Stimulated activated CD4-positive, alpha-beta T cell treated with anti-CD3 and anti-CD28 coated beads, Interleukin-15, amount 100 ng/mL, for 1 hour (primary cell): ENCODE measurements at places on chromosomes 12 and 14.

GRCh38 chr12:104342635-104343249 lies 39.2 kb downstream of the EID3 start:
- no peak for DNase-seq

DNA sequence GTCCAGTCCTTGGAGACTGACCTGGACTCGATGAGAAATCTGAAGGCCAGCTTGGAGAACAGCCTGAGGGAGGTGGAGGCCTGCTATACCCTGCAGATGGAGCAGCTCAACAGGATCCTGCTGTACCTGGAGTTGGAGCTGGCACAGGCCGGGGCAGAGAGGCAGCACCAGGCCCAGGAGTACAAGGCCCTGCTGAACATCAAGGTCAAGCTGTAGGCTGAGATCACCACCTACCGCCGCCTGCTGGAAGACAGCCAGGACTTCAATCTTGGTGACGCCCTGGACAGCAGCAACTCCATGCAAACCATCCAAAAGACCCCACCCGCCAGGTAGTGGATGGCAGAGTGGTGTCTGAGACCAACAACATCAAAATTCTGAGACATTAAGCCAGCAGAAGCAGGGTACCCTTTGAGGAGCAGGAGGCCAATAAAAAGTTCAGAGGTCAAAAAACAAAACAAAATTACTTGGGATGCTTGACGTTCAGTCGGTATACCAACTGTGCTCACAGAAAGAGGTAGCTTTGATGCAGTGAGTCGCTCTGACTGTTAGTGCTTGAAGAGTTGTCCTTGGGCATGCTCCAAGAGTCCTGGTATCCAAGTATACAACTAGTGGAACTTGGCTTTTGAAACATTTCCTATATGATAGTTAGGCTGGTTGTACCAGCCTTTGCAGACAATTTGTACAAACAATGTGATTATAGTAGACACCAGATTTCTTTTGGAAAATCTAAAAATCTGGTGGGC lies 4.8 kb downstream of the MED6 start:
- no peak for DNase-seq

DNA sequence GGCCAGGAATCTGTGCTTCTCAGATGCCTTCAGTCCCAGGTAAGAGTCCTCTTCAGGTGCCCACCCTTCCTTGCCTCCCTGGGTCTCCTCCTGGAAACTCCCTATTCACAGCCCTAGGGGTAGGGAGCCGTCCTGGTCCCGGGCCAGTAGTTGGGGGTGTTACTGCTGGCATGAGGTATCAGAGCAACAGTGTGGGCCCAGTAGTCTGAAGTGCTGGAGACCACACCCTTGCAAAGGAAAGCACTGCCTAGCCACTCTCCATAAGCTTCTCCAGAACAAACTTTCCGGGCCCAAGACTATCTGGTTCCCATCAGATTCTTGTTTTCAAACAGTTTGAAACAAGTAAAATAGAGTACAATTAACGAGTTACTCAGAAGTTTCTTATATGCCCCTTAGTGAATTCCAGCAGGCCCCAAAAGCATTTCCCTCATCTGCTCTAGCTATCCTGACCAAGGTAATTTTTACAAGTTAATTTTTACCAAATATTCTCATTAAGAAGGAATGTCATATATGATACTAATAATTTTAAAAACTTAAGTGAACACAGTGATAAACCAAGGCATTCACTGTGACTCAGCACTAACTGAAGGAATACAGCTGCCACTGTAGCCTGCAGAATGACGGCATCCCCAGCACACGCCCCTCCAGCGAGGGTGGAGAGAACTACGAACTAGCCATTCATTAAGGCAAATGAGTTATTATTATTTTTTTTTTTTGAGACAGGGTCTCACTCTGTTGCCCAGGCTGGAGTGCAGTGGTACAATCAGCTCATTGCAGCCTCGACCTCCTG lies 49.4 kb downstream of the MOK start:
- DNase-seq, result no peak

GRCh38 chr14:54589076-54589475 lies 22.1 kb downstream of the SAMD4A start:
- no peak for DNase-seq

DNA sequence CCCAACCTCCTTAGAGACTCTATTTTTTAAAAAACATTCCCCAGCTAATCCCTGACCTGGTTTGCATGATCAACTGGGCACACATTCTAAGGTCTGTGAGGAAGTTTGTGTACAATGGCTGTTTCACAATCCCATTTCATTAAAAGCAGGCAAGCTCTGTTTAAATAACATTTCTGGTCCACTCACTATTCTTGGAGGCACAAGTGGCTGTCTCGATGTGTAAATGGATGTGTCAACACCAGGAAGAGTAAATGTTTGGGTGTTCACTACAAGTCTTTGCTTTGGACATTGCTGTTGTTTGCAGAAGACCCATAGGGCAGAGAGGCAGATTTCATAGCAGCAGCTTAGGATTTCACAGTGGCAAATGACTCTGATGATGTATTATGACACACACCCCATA lies 98.3 kb downstream of the PDZRN4 start:
- DNase-seq, result no peak

DNA sequence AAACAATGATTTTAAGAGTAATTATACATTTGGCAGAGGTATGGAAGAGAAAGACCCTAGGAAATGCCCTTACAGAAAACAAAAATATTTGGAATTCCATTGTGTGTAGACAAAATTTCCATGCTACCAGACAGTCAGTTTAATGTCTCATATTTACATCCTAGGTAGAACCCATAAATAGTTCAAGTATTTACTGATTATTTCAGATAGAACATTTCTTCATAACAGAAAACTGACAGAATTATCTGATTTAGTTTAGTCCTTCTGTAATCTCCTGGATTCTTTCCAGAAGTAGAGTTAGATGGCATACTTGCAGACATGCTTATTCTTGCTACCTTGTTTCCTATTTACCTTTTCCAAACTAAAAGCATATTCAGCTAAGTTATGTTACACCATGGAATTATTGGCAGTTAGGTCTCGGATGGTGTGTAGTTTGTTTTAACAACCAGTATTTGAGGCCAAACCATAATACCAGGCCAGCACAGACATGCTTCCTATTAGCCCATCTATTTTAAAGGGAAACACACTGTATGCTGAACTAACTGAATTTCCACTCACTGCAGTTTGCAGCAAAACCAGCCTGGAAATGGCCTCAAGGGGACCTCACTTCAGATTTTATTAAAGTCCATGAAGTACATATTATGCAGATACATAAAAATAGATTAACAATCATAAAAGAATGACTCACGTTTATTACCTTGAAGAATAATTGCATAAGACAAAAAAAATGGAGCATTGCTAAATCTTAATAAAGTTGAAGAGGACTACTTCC lies 126.6 kb upstream of the LRIG3 start:
- DNase-seq, result no peak

- no peak for DNase-seq
These were observed 17.3 kb upstream of the RIN3 start for GRCh38 chr14:92496191-92496857.

DNA sequence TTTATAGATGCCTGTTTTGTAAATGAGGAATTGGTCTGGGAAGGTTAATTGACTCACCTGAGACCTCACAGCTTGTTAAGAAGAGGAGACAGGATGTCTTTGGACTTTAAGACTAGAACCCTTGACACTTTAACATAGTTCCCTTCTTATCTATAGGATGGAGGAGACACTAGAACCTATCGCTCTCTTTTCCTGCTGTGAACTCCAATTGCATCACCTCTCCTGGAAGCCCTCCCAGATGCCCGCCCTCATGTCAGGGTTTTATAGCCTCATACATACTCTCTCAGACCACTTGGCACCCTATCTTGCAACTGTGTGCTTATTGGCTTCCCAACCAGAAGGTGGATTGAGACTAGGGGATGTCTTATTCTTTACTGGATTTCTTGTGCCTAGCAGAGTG lies 2.5 kb upstream of the CTDSP2 start:
- no peak for DNase-seq

DNA sequence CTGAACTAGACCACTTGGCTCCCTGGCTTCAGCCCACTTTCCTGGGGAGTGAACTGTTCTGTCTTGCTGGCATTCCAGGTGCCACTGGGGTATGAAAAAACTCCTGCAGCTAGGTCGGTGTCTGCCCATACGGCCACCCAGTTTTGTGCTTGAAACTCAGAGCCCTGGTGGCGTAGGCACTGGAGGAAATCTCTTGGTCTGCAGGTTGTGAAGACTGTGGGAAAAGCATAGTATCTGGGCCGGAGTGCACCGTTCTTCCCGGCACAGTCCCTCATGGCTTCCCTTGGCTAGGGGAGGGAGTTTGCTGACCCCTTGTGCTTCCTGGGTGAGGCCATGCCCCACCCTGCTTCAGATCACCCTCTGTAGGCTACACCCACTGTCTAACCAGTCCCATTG lies 33.8 kb downstream of the TRAFD1 start:
- no peak for DNase-seq

GRCh38 chr12:6074427-6074826 lies 50.0 kb downstream of the VWF start:
- DNase-seq, result no peak

DNA sequence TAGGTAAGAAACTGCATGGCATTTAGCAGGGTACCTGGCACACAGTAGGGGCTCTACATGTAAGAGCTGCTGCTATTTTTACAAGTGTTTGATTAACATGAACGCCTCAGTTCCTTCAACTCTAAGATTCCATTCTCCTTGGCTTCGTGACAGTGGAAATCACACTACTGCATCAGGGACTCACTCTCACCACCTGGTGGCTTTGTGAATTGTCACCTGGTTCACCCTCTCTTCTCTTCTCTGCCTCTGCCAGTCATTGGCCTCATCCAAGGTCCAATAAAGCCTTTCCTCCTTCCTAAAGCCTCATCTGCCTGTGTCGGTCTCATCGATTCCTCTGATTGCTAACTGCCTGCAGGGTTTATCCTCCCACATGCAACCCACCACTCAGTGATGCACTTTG lies 476.4 kb downstream of the VRK1 start:
- DNase-seq, result no peak

GRCh38 chr12:78007173-78007572 lies 176.5 kb downstream of the NAV3 start:
- DNase-seq, result no peak

- DNase-seq, result no peak
These were observed 25.6 kb downstream of the EGLN3 start for GRCh38 chr14:33925235-33925634.

GRCh38 chr12:72647139-72647538 lies 375.0 kb downstream of the TRHDE start:
- DNase-seq, result no peak

DNA sequence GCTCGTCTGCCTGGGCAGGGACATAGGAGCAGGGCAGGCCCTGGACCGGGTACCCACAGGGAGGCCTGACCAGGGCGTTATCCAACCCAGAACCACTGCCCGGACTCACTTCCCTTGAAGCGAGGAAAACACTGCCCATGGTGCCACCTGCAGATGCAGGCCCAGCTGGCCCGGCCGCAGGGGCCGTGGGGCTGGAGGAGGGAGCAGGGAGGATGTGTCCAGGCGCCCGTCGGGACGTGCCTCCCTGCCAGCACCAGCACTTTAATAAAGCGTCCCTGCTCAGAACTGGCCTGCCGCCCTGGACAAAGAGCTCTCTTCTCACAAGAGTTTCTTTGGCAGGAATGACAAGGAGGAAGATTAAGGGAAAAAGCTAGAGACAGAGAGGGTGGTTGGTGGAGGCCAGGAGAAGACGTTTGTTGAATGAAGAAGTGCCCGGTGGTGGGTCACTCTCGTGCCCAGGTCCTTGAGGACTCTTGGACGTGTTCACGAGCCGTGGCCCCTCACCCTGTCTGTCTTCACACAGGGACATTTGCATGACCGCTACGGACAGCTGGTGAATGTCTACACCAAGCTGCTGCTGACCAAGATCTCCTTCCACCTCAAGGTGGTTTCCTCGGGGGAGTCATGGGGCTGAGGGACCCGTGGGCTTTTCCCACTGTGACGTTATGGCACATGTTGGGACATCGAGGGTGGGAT lies 14.2 kb downstream of the HIP1R start:
- DNase-seq, result no peak

GRCh38 chr12:132194556-132194955 lies 50.3 kb downstream of the NOC4L start:
- DNase-seq, result no peak

DNA sequence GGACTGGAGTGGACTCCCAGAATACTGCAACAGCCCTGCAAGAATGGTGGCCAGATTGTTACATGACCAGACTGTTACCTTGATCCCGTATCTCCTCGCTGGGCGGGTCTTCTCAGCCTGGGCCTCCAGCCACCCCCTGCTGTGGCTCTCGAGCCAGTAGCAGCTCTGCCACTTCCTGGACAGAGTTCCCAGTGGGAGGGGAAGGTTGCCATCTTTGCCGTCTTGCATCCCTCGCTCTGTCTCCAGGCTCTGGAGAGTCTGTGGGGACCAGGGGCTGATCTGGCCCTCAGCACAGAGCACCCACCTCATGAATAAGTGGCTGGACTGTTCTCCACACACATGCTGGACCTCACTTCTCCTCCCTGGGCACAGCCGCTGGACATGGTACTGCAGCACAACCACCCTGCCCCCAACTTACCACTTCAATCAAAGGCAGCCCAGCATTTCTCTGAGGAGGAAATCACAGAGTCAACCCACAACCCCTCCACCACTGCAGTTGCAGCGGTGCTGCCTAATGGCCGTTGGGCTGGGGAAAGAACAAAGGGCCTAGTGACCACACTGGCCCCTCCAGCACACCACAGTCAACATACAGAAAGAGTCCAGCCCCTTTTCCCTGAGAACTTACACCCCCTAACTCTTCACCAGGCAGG lies 6.9 kb upstream of the KLRF1 start:
- no peak for DNase-seq

- no peak for DNase-seq
These were observed 207.4 kb downstream of the EFCAB11 start for GRCh38 chr14:89747126-89747525.

GRCh38 chr12:103780093-103780440 lies 61.0 kb downstream of the NT5DC3 start:
- DNase-seq, result no peak

- DNase-seq, result no peak
These were observed 75.5 kb upstream of the CAND1 start for GRCh38 chr12:67193704-67194103.

GRCh38 chr14:71190770-71191374 lies 283.6 kb downstream of the PCNX1 start:
- DNase-seq, result no peak
